Stimulated activated CD4-positive, alpha-beta T cell treated with anti-CD3 and anti-CD28 coated beads, Interleukin-4, amount 100 ng/mL, for 48 hours (primary cell): ENCODE measurements at places on chromosomes 16 and 17.

DNA sequence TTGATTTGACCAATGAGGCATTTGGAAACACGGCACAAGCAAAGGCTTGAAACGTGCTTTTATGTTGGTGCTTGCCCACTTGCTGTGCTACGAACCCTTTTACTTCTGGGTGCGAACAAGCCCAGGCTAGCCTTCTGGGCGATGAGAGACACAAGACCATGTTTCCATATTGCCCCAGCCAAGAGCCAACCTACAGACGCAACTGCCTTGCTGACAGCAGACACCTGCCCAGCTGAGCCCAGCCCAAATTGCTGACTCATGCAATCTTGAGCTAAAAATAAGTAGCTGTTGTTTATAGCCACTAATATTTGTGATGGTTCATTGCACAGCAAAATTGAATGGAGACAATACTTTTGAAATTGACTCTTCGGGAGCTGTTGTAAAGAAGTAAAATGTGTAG is 464.5 kb downstream of the WWOX start:
- DNase-seq, result no peak

GRCh38 chr17:50443505-50443974 is 17.5 kb downstream of the ACSF2 start:
- DNase-seq, result no peak

DNA sequence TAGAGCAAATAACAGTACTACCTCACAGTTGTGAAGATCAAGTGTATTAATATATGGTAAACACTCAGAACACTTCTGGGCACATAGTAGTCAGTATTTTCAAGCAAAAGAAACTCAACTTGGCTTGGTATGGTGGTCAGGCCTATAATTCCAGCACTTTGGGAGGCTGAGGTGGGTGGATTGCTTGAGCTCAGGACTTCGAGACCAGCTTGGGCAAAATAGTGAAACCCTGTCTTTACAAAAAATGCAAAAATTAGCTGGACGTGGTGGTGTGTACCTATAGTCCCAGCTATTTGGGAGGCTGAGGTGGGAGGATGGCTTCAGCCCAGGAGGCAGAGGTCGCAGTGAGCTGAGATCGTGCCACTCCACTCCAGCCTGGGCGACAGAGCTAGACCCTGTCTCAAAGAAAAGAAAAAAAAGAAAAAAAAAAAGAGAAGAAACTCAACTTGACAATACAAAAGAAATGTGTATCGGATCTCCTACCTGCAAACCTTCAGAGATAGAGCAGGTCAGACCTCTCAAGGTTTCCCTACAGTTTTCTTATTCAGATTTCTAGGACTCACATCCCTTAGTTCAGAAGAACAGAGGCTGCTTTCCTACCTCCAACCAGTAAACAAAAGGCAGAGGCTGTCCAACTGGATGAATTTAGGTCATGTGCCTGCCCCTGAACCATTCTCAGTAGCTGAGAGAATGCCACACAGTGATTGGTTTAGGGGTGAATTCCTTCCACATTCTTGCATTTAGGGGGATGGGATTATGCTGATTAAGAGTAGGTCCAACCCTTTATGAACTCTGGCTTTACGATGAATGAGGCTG is 1.7 kb upstream of the KPNA2 start:
- no peak for DNase-seq

DNA sequence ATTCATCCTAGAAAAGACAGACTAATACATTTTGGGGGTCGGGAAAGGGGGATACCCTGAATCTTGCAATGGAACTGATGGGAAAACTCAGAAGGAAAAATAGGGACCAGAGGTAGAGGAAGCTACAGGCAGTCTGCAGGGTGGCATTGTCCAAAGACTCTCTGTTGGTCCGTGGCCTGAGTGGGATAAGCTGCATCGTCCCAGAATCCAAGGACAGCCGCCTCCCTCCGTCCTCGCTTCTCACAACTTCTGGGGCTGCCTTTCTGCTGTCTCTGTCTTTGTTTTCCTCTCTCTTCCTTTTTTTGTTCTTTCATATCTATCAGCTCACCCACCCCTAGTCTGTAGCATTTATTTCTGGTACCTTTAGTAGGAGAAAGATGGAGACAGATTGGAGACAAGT is 1052.6 kb upstream of the RBFOX1 start:
- no peak for DNase-seq

DNA sequence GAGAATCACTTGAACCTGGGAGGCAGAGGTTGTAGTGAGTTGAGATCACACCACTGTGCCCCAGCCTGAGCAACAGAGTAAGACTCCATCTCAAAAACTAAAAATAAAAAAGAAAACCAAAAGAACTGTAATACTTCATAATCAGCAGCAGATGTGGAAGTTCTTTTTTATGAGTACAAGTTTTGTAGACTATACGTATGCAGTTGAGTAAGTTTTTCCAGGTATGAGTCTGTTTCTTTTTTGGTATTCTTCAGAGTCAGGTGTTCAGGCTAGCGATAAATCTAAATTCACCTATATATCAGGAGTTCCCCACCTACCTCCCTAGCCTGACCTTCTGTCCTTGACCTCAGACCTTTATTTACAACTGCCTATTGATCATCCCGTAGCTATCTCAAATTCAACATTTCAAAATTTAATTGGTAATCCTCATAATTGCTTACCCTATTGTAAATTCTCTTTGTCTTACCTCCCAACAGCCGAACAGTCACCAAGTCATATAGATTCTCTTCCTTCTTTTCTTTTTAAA is 10.7 kb downstream of the DCTN5 start:
- no peak for DNase-seq

- DNase-seq, result no peak
Observed at GRCh38 chr17:17028878-17029535, 13.2 kb upstream of the MPRIP start.

DNA sequence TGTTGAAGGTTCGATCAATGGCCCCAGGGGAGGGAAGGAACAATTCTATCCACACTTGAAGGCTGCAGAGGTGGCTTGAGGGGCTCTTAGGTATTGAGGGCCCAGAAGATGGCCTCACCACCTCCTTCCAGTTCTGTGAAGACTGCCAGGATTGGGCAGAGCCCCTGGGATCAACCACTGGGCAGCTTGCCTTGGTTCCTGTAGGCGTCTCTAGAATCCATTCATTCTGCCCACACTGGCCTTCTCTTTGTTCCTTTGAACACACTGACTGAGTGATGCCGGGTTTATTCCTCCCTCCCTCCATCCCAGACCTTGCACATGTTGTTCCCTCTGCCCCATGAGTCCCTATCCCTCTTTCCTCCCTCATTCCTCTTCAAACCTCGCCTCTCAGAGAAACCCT is 50.5 kb downstream of the SYT17 start:
- DNase-seq, result no peak

DNA sequence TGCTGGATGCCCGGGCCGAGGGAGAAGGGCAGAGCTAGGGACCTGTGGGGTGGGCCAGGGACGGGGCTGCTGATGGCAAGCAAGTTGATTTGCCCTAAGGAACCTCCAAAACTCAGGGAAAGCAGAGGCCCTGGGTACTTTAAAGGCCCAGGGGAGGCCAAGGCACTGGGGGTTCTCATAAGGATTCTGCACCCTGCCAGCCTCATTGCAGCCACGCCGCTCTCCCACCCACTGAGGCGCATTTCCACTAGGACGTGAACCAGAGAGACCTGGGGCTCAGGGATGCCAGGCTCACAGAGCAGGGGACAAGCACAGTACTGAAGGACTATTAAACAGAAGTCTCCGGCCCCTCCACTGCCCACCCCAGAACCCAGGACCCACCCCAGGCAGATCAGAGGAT is 39.4 kb upstream of the RBFOX3 start:
- no peak for DNase-seq

GRCh38 chr16:75570396-75571065 is 4.4 kb downstream of the GABARAPL2 start:
- no peak for DNase-seq

DNA sequence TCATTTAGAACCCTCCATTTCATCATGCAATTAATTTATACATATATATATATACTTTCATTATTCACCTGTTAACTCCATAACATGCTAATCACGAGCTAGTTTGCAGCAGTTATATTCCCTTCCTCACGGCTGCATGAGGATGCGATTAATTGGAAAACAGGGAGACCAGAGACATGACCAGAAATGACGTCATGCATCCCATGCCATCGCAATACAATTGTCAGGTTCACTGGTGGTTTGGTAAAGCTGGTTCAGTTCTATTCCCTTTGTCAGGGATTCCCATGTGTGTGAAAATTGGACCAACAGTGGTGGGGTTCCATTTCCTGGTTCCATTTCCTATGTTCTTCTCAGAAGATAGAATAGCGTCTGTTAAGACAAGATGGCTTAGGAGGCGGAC is 440.4 kb upstream of the ERCC4 start:
- DNase-seq, result no peak

DNA sequence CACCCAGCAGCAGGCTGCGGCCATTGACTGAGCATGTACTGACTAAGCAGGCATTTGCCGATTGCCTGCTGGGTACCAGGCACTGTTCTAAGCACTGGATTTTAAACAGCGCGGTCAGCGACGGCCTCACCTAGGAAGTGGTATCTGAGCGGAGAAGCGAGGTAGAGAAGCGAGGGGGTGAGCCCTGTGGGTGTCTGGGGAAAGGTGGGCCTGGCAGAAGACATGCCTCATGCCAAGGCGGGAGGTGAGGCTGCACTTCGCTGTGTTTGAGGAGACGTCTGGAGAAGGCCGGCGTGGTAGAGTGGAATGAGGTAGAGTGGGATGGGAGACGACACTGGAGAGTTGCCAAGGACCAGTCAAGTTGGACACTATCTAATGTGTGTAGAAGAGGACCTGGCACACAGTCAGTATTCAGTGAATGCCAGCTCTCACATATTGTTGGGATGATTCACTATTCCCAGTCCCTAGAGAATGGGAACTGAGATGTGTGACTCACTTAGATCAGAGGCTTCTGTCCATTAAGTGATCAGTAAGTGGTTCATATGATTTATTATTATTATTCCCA is 14.4 kb downstream of the SYCE1L start:
- no peak for DNase-seq

DNA sequence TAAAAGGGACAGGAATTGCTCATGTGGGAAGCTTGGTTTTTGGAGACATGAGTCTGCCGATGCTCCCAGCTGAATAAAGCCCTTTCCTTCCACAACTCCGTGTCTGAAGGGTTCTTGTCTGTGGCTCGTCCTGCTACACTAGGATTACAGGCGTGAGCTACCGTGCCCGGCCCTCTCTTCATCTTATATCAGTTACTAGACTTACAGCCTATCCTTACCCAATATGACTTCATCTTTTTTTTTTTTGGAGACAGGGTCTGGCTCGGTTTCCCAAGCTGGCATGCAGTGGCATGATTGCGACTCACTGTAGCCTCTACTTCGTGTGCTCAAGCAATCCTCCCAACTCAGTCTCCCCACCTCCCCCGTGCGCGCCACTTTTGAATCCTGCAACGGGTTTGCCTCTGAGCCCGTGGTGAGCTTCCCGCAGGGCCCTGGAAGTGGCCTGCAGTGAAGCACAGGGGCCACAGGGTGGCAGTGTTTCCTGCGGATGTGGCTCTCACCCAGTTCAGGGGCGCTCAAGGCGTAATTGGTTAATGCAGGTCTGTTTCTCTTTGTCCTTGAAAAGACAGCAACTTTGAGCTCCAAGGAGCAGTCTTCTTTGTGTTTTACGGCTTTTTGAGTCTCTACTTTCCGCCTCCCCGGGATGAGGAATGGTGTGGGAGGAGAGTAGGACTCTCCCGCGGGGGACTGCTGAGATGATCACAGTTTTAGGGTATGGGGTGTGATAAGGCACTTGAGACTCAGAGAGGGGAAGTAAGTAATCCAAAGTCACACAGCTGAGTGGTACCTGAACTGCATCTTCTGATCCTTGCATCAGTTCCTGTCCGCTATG is 22.7 kb upstream of the GPRC5B start:
- DNase-seq, result peak; percentile 69

GRCh38 chr17:20089756-20090547 is 80.8 kb downstream of the SPECC1 start:
- DNase-seq, result no peak

GRCh38 chr17:27541301-27542023 is 85.2 kb downstream of the KSR1 start:
- no peak for DNase-seq

DNA sequence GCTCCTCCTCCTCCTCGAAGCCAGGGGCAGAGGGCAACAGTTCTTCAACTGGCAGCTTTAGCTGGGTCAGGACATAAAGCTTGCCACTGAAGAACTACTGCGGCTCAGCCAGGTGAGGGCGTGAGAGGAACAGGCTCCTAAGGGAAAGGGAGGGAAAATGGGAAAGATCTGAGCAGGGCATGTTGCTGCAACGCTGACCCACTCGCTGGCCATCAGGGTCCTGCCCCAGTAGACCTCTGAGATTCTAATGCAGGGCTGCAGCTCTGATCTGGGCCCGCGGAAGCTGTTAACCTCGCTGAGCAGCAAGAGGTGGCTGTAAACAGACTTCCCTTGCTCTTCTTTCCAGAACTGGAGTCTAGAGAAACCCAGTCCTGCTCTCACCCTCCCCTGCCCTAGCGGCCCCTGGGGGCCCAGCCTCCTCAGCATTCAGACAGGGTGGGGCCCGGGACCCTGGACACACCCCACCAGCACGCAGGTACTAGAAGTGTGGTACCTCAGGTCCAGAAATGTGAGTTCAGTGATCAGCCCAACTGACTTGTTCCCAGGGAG is 3.8 kb upstream of the TLCD2 start:
- no peak for DNase-seq

GRCh38 chr16:78903843-78904242 is 696.7 kb downstream of the MAF start:
- DNase-seq, result no peak

DNA sequence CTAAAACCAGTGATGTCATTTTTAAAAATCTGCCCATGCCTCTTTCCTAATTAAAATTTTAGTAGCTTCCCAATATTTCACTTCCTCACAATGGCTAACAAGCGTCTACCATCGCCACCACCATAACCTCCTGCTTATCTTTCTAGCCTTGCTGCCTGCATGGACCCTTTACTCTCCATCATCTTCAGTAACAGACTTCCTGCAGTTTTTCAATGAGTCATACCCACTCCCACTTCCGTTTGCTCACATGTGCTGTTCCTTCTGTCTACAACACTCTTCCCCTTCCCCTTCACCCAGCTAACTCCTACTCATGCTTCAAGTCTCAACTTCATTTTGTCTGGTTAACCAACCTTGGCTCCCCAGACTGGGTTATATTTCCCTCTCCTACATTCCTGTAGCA is 12.8 kb upstream of the SKAP1 start:
- DNase-seq, result no peak

GRCh38 chr17:48582750-48583069 is 4.6 kb upstream of the HOXB4 start:
- no peak for DNase-seq
